Stimulated activated CD8-positive, alpha-beta memory T cell treated with anti-CD3 and anti-CD28 coated beads, Interleukin-7, amount 100 ng/mL, for 1 hour (primary cell): ENCODE measurements at places on chromosomes 6 and 20.
A peak's percentile ranks its signal among the peaks of the same experiment; 100 is the strongest.

DNA sequence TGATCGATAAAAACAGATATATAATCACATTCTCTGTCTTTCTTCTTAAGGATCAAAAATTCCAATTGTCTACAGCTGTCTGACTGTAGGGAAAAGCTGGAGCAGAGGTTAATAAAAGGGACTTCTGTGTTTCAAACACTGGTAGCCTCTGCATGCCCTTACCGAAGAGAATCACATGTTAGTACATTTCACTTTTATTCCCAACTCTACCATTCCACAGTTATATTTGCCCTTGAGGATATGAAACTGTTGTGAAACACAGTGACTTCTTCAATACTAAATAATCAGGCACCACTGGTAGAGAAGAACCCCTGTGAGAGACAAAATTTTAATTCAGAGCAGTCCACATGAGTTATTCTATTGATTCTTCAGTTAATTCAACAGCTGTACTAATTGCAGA is 1187.3 kb upstream of the CITED2 start:
- DNase-seq, result no peak

- no peak for DNase-seq
These were observed 132.1 kb upstream of the FAM184A start for GRCh38 chr6:119210596-119210995.

DNA sequence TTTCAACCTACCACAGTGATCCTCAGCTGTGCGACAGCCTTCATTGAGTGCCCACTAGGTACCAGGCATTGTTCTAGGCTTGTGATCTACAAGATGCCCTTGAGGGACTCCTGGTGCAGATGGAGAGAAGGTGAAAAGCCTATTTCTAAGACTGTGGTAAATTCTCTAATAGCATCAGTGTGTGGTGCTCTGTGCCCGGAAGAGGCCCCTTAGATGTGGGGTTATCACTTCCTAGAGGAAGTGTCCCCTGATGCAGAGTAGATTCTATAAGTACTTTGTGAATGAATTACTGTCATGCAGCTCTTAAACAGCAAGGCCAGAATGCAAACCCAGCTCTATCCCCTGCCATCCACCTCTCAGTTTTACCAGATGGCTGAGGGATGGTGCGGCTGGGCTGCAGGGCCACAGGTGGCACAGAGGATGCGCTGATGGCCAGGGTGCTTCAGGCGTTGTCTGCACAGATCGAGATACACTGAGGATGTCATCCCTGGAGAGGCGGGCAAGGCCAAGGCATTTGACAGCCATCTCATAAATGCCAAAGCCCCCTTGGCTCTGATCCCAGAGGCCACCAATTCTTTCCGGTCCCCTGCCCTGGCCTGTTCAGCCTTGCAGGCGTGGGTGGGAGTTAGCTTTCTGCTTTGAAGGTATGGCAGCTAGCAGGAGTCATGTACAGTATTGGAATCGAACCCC is 96.7 kb downstream of the TOX2 start:
- DNase-seq, result no peak

- no peak for DNase-seq
These were observed 73.9 kb upstream of the SLC22A16 start for GRCh38 chr6:110550353-110550752.

DNA sequence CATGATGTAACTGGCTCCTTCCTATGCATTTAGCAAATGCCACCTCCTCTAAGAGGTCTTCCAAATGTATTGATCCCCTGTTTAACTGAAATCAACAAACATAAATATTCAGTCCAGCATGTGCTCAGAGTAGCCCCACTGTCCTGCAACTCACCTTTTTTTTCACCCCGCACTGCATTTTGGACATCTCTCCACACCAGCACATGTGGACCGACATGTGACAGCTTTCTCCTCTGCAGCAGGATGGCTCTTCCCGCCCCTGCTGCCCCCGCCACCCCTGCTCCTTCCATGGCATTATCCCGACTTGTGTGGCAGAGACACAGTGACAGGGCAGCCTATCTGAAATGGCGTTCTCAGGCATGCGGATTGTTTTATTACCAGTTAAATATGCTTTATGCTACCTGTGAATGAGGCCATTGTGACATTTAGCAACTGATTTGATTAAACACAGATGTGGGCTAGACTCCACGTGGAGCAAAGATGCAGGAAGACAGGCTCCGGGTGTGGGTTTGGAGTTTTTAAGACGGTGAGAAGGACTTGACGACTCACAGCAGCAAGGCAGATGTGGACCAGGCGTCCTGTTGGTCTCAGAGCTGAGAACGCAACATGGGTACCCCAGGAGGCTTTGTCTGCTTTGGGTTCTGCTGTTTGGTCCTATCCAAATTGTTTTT is 161.2 kb downstream of the EYA2 start:
- DNase-seq, result no peak

- DNase-seq, result no peak
These were observed 14.4 kb upstream of the GJE1 start for GRCh38 chr6:142118328-142118727.

- DNase-seq, result no peak
These were observed 1.2 kb downstream of the SLC35B2 start for GRCh38 chr6:44255871-44256774.

DNA sequence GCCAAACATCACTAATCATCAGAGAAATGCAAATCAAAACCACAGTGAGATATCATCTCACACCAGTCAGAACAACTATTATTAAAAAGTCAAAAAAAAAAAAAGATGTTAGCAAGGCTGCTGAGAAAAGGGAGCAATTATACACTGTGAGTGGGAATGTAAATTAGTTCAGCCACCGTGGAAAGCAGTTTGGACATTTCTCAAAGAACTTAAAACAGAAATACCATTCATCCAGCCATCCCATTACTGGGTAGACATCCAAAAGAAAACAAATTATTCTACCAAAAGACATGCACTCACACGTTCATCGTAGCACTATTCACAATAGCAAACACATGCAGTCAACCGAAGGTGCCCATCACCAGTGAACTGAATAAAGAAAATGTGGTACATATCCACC is 213.9 kb downstream of the TTLL2 start:
- DNase-seq, result no peak

DNA sequence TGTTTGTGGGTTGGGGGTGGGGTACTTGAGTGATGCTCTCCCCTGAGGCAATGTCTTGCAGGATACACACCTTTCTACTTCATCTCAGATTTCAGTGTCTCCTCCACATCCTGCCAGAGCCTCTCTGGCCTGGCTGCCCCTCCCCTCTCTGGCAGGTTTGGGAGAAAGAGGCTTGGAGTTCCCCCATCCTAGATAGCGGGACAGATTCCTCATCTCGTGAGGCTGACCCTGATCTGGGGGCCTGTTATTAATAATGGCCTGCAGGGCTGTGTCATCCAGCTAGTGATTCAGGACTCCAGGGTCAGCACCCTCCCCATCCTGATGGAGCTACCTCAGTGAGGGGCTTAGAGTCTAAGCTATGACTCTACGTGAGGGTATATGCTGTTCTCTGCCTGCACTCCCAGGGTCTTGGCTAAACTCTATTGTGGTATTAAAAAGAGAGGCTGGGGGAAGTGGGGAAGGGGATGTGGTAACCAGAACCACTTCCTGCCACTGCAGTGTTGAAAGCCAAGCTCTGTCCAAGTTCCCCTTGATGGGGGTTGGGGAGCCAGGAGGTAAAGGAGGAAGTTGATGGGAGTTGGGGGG is 3.7 kb upstream of the MMP9 start:
- DNase-seq, result no peak

DNA sequence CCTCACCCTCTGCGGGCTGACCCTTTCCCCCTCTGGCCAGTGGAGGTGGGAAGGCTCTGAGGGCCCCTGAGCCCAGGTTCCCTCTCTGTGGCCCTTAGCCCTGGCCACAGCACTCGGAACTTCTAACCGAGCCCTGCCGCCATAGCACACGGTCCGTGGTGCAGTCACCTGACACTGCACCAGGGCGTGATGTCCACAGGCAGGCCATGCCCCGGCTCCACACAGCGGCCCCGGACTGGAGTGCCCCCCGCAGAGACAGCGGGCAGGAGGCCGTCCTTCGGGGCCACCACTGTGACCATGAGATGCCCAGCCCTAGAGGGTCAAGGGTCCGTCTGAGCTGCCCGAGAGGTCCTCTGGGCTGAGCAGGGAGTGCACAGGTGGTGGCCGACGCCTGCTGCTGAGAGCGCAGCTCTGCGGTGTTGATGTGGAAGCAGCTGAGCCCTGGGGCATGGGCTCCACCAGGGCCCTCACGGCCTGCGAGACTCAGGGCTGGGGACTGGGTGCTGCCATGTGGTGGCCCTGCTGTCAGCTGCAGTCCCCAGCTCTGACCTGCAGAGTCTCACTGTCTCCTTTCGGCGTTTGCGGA is 11.2 kb upstream of the BHLHE23 start:
- DNase-seq, result no peak

DNA sequence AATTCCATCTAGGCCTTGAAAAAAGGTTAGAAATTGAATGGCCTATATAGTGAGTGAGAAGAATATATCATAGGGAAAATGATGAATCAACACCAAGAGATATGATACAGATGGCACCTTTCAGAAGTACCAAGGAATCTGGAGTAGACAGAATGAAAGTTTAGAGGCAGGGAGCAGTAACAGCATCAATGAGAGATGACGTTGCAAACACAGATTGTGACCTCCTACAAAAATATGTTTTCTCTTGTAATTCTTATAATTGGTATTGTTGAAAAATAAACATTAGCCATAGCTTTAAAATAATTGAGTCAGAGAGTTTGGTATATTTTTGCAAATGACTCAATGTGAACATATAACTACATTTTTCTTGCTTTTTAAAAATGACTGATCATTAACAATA is 1223.1 kb upstream of the GJE1 start:
- DNase-seq, result no peak

DNA sequence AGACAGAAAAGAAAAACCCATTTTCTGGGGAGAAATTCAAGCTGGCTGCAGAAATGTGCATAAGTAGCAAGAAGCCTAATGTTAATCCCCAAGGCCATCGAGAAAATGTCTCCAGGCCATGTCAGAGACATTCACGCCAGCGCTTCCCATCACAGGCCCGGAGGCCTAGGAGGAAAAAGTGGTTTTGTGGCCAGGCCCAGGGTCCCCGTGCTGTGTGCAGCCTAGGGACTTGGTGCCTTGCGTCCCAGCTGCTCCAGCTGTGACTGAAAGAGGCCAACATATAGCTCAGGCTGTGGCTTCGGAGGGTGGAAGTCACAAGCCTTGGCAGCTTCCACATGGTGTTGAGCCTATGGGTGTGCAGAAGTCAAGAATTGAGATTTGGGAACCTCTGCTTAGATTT is 10.9 kb downstream of the IFNGR1 start:
- DNase-seq, result no peak

DNA sequence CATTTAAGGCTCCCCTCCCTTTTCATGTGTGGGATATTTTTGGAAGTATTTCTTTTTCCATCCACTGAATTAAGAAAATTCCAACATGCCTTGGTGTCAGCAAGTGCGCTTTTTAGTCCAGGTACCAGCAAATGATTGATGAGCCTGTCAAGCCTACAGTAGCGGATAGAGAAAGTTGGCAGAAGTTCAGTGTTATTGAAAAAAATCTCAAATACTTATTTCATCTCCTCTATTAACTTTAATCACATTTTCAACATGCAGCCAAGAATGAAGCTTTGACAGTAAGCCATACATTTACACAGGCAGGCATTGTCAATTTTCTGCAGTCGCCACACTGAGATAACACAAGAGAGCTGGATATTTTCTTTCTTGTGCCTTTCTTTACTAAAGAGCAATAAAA is 50.4 kb downstream of the BLOC1S5 start:
- no peak for DNase-seq

- no peak for DNase-seq
These were observed 29.6 kb upstream of the MAP7 start for GRCh38 chr6:136579800-136580199.

- no peak for DNase-seq
These were observed 55.9 kb downstream of the ANKEF1 start for GRCh38 chr20:10090588-10091166.

GRCh38 chr6:6547110-6547879 is 41.2 kb upstream of the LY86 start:
- DNase-seq, result peak; percentile 63

DNA sequence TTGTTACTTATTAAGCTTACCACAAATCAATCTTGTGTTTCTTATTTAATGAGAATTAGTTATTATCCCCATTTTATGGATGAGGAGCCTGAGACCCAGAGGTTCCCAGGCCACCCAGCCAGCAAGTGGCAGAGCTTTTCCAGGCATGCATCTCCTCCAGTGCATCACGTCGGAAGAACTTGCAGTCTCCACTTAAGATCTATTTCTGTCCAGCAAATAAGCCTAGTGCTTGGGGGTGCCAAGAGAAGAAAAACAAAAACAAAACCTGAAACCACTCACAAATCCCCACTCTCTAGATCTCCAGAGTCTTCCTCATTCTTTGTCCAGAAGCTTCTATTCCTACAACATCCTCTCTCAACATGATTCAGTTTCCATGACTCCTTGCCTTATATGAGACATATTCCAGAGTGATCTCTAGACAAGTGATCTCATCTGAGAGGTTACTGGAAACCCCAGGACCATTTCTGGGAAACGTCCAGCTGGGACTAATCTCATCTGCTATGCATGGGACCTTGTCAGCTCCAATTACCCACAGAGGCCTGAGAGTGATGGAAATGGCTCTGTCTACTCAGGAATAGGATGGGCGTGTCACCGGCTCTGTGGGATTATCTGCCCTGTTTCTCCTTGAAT is 4.1 kb downstream of the GUCA1B start:
- no peak for DNase-seq

DNA sequence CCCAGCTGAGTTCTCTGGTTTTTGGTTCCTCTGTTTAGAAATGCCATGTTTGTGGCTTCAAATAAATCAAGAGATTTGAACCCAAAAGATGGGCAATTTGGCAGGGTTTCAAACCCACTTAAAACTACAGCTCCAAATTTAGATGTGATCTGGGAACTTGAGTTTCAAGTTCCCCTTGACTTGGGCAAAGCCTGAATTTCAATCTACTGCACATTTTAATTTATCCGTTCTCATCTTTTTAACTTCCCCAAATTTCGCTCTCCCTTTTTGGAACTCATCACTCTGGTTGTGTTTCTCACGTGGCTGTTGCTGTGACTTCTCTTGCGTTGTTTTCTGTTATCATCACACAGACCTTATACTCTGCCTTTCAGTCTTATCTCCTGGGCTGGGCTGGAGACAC is 230.9 kb downstream of the CDC5L start:
- no peak for DNase-seq

DNA sequence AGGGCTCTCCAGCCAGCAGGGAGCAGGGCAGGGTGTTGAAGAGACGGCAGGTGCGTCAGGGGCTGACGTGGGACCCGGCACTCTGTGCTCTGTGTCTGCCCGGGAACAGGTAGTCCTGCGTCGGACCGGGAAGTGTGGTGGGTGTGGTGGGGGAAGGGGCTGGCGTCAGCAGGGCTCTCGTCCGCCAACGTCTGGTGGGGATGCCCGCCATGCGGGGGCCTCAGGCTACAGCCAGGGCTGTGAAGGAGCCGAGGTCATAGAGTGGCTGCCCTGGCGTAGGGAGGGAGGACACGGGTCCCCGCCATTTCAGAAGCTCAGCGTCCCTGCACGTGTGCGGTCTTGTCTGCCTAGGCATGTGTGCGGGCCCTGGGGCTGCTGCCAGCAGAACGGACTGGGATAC is 25.3 kb downstream of the DNAJC5 start:
- no peak for DNase-seq

DNA sequence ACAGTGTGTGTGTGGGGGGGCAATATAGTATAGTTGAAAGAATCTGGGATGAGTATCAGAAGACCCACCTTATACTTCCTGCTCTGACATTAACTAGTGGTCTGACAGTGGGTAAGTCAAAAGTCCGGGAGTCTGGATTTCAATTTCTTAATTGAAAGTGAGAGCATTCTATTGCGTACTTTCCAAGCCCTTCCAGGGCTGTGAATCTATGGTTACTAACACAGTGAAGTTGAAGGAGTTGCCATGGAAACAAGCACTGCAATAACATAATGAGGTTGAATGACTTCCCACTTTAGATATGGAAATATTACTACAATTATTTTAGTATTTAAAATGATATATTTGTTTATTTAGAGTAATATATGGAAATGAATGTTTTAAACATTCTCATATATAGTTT is 80.2 kb downstream of the MLIP start:
- DNase-seq, result no peak
